Cortex of kidney (tissue), 1 donor: ENCODE measurements at places on chromosomes 12 and 14.

- DNase-seq: no peak
These were observed 162.8 kb downstream of the RGS6 start for GRCh38 chr14:72094844-72095582.

GRCh38 chr12:104358353-104359003 is 54.9 kb downstream of the EID3 start:
- no peak for DNase-seq

- no peak for DNase-seq
These were observed 345.2 kb downstream of the BCL11B start for GRCh38 chr14:98926801-98927200.

DNA sequence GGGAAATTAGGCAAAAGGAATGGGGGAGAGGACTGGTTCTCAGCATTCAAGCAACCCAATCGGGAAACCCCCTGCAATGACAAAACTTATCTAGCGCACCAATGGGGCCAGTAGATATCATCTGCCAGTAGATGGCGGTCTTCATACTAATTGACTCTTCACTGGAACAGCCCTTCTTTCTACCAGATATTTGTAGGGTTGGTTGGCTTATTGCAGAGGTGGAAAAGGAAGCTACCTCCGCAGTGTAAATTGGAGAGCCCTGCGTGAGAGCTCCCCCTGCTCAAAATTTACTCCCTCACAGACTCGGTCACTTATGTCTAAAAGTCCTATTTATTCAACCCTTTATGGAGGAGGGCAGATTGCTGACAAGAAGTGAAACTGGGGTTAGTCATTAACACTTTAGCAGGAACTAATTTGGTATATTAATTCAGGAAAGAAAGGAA is 166.1 kb upstream of the CCND2 start:
- no peak for DNase-seq

DNA sequence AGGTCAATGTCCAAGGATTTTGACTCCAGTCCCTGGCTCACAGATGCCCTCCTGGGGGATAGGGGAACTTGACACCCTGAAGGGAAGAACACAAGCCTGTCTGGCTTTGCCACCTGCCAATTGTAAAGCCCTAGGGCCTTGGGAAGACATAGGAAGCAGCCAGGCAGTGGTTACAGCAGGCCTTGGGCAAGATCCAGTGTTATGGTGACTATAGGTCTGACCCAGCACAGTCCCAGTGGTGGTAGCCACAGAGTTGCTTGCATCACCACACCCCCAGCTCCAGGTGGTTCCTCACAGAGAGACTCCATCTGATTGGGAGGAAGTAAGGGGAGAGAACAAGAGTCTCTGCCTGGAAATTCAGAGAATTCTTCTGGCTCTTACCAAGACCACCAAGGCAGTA is 24.2 kb downstream of the OR6C68 start:
- DNase-seq: no peak

GRCh38 chr14:22597265-22597664 is 835 bp upstream of the ABHD4 start:
- DNase-seq: no peak

DNA sequence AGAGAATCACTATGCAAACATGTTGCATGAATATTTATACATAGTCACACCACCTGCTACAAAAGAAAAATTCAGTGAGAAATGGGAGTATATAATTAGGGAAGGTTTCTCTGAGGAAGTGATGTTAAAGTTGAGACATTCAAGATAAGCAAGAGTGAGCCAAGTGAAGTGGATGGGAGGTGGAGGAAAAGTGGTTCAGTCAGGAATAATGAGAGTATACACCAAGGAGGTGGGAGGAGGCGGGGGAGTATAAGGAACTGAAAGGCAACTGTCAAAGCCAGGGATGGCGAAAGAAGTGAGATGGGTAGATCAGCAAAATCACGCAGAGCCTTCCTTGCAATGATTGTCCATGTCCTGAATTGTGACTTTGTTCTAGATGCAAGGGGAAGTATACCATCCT is 33.7 kb downstream of the PRKD1 start:
- DNase-seq: no peak

GRCh38 chr12:19994968-19995367 is 373.4 kb upstream of the PDE3A start:
- DNase-seq: no peak

GRCh38 chr14:42110167-42110566 is 503.5 kb downstream of the LRFN5 start:
- DNase-seq: no peak

DNA sequence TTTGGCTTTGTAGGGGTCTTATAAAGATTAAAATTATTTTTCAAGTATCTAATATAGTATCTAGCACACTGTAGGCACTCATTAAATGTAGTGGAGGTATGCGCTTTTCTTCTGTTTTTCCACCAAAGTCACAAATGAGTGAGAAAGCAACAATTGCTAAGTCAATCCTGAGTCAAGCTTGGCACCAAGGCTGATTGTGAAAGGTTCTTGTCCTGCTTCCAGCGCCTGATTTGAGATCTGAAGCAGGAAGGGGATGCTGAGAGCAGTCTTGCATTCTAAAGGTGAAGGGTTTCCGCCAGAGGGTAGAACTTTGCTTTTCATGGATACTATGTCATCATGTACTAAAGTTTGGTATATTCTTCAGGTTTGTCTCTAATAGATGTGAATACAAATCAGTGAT is 64.9 kb upstream of the DAAM1 start:
- no peak for DNase-seq

DNA sequence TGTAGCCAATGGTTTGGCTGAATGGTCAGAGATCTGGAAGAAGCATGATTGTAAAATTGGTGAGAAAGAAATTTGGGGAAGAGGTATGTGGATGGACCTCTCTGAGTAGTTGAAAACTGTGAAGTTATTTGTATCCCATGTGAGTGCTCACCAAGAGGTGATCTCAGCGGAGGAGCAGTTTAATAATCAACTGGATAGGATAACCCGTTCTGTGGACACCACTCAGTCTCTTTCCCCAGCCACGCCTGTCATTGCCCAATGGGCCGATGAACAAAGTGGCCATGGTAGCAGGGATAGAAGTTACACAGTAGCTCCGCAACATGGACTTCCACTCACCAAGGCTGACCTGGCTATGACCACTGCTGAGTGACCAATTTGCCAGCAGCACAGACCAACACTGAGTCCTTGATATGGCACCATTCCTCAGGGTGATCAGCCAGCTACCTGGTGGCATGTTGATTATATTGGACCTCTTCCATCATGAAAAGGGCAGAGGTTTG is 257.4 kb upstream of the ATXN7L3B start:
- DNase-seq: no peak

DNA sequence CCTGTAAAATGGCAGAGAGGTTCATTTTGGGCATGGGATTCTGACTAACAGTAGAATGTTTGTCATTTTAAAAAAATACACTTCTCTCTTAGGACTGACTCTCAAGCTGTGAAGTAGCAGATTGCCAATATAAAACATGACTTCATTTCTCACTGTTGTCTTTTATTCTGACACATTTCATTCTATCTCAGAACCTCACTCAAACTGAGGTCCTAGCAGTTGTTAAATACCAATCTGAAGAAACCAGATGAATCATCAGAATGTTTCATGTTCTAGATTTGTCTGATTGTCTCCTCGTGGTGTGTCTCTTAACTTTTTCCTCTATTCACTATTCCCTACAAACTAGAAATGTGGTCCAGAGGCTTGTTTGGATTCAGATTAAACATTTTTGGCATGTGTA is 276.5 kb upstream of the NPAS3 start:
- DNase-seq: no peak

- no peak for DNase-seq
These were observed 59.6 kb upstream of the CPSF6 start for GRCh38 chr12:69179786-69180185.

DNA sequence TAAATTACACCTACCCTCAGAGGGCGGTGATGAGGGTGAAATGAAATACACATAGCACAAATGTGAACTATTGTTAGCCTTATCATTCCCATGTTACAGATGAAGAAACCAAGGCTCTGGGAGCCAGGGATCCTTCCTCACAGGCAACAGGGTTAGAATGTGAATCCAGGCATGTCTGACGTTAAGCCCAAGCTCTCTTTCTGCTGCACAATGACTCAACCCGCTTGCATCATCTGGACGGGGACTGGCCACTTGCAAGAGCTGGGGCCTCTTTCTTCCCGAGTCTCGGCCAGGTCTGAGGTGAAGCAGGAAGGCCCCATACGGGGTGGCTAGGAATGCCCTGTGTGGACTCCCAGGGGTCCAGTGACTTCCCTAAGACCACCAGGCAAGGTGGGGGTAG is 105.2 kb downstream of the RBM19 start:
- no peak for DNase-seq

DNA sequence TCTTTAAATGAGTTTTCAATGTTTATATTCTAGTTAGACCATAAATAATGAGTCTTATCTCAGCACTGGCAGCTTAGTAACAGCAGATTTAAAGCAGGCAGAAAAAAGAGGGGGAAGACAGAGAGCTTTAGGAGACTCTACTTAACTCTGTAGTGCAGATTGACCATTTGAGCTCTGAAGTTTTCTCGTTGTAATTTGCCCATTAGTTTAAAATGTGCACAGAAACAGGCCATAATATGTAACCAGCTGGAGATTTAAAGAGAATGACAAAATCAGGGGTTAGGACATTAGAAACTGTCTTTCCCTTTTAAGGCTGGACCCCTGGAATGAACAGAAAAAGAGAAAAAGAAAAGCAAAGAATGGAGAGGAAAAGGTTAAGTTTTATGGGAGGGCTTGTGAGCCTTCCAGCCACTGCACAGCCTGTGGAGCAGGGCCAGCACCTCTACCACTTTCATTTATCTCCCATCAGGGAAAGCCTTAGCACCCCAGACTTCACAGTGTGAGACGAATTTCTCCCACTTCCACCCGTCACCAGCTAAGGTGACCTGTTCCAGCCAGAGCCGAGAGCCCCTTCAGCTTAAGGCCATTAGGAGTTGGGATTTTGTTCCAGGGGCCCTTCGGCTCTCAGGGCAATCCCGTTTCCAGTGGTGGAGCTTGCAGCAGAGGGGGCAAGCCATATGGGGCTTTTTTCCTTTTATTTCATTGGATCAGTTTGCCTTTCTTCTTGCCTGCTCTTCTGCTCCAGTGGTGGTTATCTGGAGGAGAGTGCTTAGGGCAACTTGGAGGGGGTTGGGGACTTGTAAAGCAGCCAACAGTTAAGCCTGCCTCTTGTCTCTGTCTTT is 8.0 kb downstream of the IL22 start:
- no peak for DNase-seq

DNA sequence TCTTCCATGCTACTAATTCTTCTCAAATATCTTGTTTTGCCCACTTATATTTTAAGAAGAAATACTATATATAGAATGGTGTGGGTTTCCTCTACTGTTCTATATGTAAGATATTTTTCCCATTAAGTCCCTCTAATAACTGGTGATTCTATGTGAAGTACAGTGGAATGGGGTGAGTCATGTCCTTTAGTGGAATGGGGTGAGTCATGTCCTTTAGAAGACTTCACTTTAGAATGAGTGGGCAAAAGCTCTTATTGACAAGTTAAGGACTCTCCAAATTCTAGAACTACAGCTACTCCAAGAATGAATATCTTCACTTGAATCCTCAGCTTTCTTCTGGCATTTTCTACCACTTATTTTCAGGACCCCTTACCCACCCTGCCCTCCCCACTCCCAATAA is 349.9 kb downstream of the ETNK1 start:
- DNase-seq: no peak

- no peak for DNase-seq
These were observed 41.9 kb upstream of the NCOR2 start for GRCh38 chr12:124609041-124609989.

DNA sequence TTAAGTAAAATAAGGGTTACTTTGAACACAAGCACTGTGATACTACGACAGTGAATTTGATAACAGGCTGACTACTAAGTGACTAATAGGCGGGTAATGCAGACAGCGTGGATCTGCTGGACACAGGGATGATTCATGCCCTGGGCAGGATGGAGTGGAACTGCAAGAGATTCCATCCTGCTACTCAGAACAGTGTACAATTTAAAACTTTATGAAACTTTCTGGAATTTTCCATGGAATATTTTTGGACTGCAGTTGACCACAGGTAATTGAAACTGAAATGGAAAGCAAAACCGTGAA is 46.0 kb downstream of the YEATS4 start:
- no peak for DNase-seq

- no peak for DNase-seq
These were observed 5.3 kb downstream of the DYRK4 start for GRCh38 chr12:4567073-4567881.
